Smooth muscle cell of trachea (primary cell): ENCODE measurements at places on chromosomes 12 and 14. TPM values are rescaled to one million over a fixed set of nuclear protein-coding genes. Genes with fewer than 3 reads are reported as not detected.

Gene CD163L1
- total RNA-seq, result under 0.01 TPM in 1 of 2 replicates, not detected in the other

Gene IL22
- total RNA-seq, result not detected in 2 replicates

Gene PSMC6
- 75.4 and 144 TPM in 2 replicates for total RNA-seq

Gene HECTD4
- 28.1 and 30.8 TPM in 2 replicates for total RNA-seq

Gene MARK3
- total RNA-seq, result 83.9 and 112 TPM in 2 replicates

Gene RASSF8
- total RNA-seq, result 50.2 and 54.9 TPM in 2 replicates

Gene CPNE6
- total RNA-seq, result not detected in 2 replicates

Gene SLCO1B1
- not detected in 2 replicates for total RNA-seq

Gene FOXN4
- total RNA-seq, result not detected in 2 replicates

Gene KRT2
- not detected in 2 replicates for total RNA-seq

Gene CEBPE
- total RNA-seq, result not detected in 2 replicates

Gene RAN
- 563 and 1,060 TPM in 2 replicates for total RNA-seq

Gene STON2
- 25.2 and 46.1 TPM in 2 replicates for total RNA-seq

Gene GLT8D2
- 48.5 and 66.3 TPM in 2 replicates for total RNA-seq

Gene RNF212B
- total RNA-seq, result not detected in 2 replicates

Gene MIPOL1
- total RNA-seq, result 7.9 and 13.2 TPM in 2 replicates

Gene KHNYN
- total RNA-seq, result 55.3 and 67.8 TPM in 2 replicates

Gene CD27
- total RNA-seq, result 0.17 TPM in 1 of 2 replicates, not detected in the other

Gene KRT3
- not detected in 2 replicates for total RNA-seq

Gene HCAR2
- total RNA-seq, result not detected in 2 replicates

Gene C12orf54
- total RNA-seq, result not detected in 2 replicates

Gene SCNN1A
- under 0.01 TPM in 1 of 2 replicates, not detected in the other for total RNA-seq
